ENCODE measurements at places on chromosomes 1 and 21.

- no peak for DNase-seq
Measured at GRCh38 chr1:58500043-58500442, 46.5 kb downstream of the OMA1 start.

DNA sequence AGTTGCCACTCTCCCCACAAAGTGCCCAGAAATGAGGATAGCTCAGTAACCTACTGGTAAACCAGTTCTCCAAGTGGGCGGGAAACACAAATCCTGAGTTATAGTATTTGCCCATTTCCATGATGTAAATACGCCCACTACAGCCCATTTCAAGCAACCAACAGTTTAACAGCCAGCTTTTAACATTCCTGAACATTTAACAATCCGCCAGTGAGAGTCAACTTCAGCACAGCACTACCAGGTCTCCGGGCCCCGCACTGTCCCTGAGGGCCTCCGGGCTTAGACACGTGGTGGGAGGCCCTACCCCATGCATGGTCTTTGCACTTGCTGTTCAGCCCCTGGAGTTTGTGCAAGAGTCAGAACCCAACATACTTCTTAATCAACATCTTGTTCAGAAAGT is 132.0 kb upstream of the CTTNBP2NL start:
- no peak for DNase-seq

DNA sequence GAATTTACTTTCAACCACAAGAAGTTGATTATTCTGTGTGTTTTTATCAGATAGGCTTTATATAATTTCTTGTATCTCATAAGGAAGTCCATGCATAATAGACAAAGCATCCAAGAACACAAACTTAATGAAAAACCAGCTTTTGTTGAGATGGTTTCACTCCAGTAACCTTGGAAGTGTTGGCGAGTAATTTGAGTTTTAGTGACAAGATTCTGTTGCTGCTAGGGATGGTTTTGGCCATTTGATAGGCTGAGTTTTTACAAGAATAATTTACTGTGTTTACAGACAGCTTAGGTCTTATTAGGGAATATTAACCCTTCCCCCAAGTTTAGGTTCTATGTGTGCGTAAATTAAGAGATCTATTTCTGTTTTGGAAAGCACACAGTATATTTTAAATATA is 513.6 kb downstream of the USP25 start:
- DNase-seq = no peak

- DNase-seq = peak; percentile 90
Measured at GRCh38 chr1:25095635-25096200, 136.6 kb downstream of the SYF2 start.

DNA sequence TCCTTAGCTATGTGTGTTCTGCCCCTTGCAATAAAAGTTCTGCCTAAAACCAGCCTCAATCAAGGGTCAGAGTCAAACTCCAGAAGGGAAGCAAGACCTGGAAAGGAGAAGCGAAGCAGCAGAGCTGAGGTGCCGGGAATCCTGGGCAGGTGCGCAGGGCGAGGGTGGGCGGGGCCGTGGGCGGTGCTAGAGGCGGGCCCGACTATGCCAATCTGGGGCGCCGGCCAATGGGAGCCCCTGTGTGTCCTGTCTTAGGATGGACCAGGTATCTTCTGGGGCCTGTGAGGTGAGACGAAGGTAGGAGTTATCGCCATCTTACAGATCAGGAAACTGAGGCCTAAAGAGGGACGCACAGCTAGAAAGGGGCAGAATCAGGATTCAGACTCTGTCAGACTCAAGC is 120.3 kb downstream of the PTPRU start:
- no peak for DNase-seq

- DNase-seq = no peak
Measured at GRCh38 chr1:187692799-187693198, 864.0 kb downstream of the PLA2G4A start.

GRCh38 chr1:227343727-227344551 is 25.6 kb upstream of the CDC42BPA start:
- DNase-seq = no peak

GRCh38 chr1:54474310-54475251 is 68.4 kb upstream of the SSBP3 start:
- DNase-seq = no peak

DNA sequence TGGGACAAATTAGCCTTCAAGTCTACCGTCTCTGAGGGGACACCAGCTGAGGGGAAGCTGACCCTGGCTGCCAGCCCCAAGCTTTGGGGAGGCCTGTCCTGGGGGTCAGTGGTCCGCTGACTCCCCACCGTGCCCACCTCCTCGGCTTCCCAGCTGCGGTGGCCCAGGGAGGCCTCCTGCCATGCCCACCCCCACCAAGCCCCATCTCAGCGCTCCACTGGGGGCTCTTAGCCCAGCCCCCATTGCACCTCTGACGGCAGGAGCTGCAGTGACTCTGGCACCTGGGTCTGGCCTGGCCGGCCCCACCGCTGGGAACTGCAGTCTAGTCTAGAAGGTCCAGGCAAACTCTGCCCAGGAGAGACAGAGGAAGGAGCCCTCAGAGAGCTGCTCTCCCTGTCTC is 30.2 kb upstream of the SIM2 start:
- DNase-seq = no peak

GRCh38 chr1:19289244-19289643 is 674 bp upstream of the AKR7A3 start:
- no peak for DNase-seq

GRCh38 chr1:59871746-59872145 is 54.8 kb downstream of the CYP2J2 start:
- no peak for DNase-seq

DNA sequence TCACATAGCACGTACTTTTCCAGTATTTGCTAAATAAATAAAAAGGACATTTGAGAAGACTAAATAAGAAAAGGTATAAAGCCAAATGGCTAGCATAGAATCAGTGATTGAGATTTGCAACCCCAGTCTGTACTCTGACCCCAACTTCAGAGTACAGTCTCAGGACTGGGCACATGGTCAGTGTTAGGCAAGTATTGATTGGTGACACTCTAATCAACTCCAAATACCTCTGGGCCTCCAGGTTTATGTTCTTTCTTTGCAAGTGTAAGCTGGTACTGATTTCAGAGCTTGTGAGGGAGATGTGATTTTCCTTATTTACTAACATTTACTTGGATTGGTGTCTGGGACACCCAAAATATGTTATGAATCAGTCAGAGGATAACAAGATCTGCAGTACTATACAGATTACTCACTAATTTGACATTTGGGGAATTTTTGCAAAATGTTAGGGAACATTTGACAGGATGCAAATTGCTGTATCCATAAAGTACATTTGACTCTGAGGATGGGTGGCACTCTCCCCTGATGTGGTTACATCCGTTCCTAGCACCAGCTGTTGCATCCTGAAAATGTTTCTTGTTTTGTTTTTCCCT is 34.2 kb downstream of the LMO4 start:
- no peak for DNase-seq

GRCh38 chr1:190597294-190597693 is 119.6 kb upstream of the BRINP3 start:
- no peak for DNase-seq

GRCh38 chr1:248828845-248829244 is 3.1 kb upstream of the SH3BP5L start:
- DNase-seq = peak; percentile 99

DNA sequence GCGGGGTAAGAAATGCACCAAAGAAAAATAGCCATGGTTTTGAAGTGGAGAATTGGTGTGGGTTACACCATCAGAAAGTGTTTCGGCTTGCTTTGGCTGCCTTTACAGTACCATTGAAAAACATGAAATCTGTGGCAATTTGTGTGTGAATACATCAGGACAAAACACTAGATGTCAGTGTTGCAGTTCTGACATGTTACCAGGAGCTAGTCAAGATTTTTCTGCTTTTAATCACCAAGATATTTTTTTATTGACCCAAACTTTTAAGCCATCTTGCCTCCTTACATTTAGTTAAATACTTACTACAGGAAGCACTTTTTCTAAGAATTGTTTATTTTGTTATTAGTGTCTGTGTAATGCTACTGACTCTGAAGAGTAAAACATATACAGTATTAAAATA is 14.3 kb downstream of the RRP15 start:
- DNase-seq = peak; percentile 4

DNA sequence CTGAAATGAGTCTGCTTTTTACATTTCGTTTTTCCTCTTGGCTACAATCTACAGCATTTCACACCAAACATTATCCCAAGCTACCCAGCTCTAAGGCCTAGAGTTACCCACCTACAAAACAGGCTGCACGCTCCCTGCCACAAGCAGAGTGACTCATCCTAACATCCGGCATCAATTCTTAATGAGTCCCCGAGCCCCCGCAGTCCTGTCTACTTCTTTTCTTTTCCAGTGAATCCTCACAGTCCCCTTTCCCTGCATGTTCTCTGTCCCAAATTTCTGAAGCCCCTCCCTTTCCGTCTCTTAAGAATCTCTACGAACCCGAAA is 650 bp downstream of the PCNX2 start:
- DNase-seq = peak; percentile 55

DNA sequence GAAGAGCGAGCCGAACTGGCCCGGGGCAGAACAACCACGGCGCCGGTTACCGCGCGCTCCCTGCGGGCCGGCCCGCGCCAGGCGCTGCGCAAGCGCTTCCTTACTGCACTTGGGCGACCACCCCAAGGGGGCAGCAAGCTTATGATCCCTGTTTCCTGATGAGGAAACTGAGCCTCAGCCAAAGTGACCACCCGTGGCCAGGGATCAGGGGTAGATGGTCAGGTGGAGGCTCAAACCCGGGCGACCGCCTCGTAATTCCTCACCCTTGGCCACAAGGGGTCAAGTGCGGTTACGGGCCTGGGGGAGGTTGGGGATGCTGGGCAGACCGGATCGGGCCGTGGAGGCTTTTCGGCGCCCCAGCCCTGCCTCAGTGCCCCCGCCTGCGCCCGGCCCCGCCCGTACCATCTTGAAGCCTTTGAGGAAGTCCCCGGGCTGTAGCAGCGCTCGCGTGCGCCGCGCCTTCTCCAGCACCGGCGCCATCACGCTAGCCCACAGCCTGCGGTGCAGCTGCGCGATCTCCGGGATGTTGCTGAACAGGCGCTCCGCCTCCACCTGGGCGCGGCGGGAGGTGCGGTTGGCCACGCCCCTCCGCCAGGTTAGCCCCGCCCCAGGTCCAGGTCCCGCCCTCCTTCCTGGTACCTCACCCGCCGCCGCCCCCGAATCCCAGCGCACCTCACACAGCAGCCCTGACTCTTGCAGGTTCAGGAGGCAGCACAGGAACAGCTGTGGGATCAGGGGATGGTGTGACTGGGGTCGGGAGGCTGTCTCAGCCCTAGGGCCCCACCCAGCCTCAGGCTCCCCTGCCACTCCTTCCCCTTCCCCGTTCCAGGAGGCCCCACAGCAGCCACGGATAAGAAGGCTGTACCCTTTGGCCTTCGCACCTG is 5.4 kb upstream of the TNFRSF25 start:
- DNase-seq = no peak

GRCh38 chr1:46637444-46638083 is 21.0 kb upstream of the MOB3C start:
- DNase-seq = no peak

- no peak for DNase-seq
Measured at GRCh38 chr1:229028544-229028943, 242.4 kb upstream of the RAB4A start.

- DNase-seq = peak; percentile 11
Measured at GRCh38 chr1:50750021-50750619, 209.9 kb downstream of the FAF1 start.

- DNase-seq = no peak
Measured at GRCh38 chr1:111142356-111142975, 2.4 kb downstream of the CEPT1 start.

GRCh38 chr1:111444031-111444430 is 5.0 kb downstream of the WDR77 start:
- no peak for DNase-seq

GRCh38 chr1:176541663-176542062 is 78.7 kb downstream of the PAPPA2 start:
- DNase-seq = peak; percentile 94

- no peak for DNase-seq
Measured at GRCh38 chr1:117708323-117709248, 102.7 kb downstream of the TENT5C start.

GRCh38 chr21:38223893-38224540 is 32.8 kb upstream of the KCNJ15 start:
- peak; percentile 62 for DNase-seq

DNA sequence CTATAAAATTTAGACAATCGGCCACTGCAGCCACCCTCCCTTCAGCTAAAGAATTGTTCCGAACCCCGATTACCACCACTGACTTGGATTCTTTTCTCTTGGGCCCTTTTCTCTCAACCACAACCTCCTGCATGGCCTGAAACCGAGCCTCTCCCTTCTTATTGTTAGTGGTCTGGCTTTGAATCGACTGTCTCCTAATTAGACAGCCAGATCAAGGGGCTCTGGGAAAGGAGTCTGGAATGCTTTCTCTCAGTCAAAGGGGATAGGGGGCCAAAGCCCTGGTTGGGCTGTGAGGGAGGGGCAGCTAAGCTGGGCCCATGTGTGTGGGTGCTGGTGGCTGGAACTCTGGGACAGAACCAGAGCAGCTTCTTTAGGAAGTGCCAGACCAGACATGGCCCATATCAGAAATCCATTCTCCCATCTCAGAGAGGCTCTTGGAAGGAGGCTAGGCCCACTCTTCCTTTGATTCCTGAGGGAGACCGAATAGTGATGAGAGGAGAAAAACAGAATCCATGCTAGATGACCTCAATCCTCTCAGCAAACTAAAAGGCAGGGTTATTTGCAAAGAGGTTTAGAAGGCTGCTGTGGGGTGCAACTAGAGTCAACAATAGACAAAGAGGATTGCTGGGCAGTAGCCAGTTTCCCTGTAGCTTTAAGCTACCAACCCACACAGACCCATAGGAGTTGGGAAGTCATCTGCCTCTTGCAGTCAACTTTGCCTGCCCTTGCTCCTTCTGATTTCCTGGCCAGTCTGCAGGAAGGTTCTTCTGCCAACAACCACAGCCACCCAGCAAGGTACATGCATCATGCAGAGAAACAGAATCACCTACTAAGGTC is 117.6 kb downstream of the AK5 start:
- no peak for DNase-seq

- DNase-seq = no peak
Measured at GRCh38 chr1:39141925-39142324, 62.6 kb upstream of the MACF1 start.

GRCh38 chr1:72051538-72051937 is 230.8 kb downstream of the NEGR1 start:
- DNase-seq = no peak

DNA sequence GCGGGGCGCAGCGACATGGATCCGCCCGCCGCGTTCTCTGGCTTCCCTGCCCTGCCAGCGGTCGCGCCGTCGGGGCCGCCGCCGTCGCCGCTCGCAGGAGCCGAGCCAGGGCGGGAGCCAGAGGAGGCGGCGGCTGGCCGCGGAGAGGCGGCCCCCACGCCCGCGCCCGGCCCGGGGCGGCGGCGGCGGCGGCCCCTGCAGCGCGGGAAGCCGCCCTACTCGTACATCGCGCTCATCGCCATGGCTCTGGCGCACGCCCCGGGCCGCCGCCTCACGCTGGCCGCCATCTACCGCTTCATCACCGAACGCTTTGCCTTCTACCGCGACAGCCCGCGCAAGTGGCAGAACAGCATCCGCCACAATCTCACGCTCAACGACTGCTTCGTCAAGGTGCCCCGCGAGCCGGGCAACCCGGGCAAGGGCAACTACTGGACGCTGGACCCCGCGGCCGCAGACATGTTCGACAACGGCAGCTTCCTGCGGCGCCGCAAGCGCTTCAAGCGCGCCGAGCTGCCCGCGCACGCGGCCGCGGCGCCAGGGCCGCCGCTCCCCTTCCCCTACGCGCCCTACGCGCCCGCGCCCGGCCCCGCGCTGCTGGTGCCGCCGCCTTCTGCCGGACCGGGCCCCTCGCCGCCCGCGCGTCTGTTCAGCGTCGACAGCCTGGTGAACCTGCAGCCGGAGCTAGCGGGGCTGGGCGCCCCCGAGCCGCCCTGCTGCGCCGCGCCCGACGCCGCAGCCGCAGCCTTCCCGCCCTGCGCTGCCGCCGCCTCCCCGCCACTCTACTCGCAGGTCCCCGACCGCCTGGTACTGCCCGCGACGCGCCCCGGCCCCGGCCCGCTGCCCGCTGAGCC is 459 bp downstream of the FOXE3 start:
- no peak for DNase-seq

Data from MV-4-11 (cell line).